Activated CD4-positive, alpha-beta T cell treated with anti-CD3 and anti-CD28 coated beads, Interleukin-2, amount 10 ng/mL, durations not matched to agents 7 days and 5 days (primary cell): ENCODE measurements at places on chromosomes 2 and 18. TPM values are rescaled to one million over a fixed set of nuclear protein-coding genes. Genes with fewer than 3 reads are reported as not detected.

ALMS1 gene
- 25.1 TPM for total RNA-seq

OR6B2 gene
- not detected for total RNA-seq

GYPC gene
- total RNA-seq = 149 TPM

VAMP5 gene
- 67.4 TPM for total RNA-seq

CNGA3 gene
- total RNA-seq = not detected
